ENCODE measurements at places on chromosomes 5 and 9.
A peak's percentile ranks its signal among the peaks of the same experiment; 100 is the strongest.

- DNase-seq, result no peak
Observed at GRCh38 chr5:139394654-139395566, at the start of gene PROB1. Gene PROB1 (minus strand): TSS chr5:139395104. CDS start chr5:139395081, 23 bp downstream.

DNA sequence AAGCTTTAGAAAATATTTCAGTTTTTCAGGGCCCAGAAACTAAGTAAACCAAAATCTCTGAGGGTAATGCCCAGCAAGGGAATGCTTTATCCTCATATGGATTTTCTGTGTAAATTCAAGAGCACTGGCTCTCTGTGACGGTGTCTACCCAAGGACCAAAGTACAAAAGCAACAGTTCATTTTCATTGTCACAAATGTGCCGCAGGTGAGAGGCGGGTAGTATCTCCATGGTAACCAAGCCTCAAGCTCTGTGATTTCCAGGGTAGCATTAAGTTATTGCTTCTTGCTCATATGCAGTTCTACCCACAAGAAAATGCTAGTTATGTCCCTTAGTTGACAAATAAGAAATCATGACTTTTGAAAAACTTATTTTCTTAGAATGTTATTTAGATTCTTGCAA lies 164.3 kb downstream of the MTRR start:
- no peak for DNase-seq

GRCh38 chr9:97179616-97180015 lies 127.8 kb upstream of the CCDC180 start:
- DNase-seq, result no peak

DNA sequence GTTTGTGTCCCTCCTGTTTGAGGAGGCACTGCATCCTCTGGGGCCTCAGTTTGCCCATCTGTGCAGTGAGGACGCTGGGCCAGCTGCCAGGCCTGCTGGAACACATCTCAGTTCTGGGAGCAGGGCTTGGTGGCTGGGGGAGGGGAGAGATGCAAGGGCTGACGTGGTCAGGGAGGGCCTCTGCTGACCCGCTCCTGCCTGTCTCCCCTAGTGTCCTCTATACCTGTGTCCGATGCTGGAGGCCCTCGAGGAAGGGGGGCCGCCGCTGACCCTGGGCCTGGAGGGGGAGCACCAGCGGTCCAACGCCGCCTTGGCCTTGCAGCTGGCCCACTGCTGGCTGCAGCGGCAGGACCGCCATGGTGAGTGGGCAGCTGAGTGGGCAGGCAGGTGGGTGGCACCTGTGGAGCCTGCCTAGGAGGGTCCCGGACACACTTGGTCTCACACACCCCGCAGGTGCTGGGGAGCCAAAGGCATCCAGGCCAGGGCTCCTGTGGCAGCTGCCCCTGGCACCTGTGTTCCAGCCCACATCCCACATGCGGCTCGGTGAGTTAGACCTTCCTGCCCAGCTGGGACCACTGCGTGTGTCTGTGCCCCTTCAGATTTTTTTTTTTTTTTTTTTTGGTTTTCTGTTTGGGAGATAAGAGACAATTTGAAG lies 5.8 kb downstream of the FPGS start:
- no peak for DNase-seq

- no peak for DNase-seq
Observed at GRCh38 chr5:127878174-127878750, 175.1 kb downstream of the CCDC192 start.

GRCh38 chr9:19493174-19493811 lies 84.5 kb downstream of the ACER2 start:
- DNase-seq, result peak; percentile 45

DNA sequence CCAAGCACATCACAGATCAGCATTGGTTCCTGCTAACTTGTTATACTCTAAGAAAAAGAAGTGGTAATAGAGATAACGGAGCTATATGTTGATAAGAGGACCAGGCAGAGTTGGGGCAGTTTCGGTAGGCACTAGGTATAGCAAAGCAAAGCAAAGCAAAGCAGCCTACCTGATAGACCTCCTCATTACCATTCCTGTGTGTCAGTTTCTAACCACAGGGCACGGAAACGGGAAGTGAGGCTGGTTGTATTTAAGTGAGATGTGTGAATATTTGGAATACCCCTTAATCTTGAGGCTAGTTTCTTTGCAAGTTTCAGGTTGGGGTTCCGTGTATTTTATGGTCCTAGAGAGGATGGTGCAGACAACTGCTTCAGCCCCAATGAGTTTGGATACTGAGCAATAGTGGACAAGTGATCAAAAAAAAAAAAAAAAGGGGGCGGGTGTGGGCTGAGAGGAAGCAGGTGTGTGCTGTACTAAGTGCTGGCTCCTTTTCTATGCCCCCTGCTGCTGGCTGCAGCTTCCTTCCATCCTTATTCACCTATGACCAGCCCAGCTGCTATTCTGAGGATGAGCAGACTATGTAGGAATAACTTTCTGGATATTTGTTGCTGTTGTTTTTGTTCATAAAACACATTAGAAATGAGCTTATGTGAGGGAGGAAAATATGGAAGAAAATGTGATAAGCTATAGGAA lies 183.3 kb downstream of the SH3GL2 start:
- no peak for DNase-seq

DNA sequence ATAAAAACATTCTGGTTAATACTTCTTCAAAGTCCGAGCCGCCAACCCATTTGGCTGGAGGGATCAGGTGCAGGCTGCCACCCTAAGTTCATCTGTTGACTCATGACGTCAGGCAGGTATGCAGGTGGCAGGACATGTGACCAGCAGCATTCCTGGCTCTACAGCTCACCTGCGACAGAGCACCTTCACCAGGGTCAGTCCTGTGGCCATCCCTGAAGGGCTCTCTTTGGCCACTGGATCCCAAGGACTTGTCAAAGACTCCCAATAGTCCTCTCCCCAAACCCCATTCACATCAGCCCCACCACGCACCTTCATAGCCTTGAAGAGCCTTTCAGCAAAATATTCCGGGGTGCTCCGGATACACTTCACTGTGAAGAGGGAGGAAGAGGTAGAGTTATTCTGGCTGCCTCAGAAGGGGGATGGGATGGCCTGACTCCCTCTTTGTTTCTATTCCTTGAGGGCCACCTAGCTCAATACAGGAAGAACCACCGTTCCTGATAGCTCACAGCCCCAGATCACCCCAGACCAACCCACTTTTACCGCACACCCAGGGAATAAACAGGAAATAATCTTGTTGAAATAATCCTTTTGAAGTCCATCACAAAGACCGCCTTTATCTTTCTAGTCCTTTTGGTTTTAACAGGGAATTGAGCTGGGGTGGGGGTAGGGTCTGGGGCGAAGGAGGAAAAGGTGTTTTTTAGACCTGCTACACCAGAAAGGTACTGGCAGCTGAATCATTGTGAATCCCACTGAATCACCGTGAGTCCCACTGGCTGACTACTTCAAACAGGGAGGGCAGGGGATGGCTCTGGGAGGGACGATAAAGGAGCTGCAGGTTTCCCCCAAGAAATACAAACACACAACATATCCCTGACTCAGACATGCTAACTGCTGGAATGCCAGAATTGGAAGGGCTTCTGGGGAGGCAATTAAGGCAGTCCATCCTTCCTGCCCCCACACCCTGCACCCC lies 26.4 kb downstream of the ANXA6 start:
- no peak for DNase-seq
